Activated naive CD4-positive, alpha-beta T cell treated with anti-CD3 and anti-CD28 coated beads, Interleukin-2, amount 10 ng/mL, durations not matched to agents 7 days and 5 days (primary cell): ENCODE measurements at places on chromosomes 3 and 15.
A peak's percentile ranks its signal among the peaks of the same experiment; 100 is the strongest.

DNA sequence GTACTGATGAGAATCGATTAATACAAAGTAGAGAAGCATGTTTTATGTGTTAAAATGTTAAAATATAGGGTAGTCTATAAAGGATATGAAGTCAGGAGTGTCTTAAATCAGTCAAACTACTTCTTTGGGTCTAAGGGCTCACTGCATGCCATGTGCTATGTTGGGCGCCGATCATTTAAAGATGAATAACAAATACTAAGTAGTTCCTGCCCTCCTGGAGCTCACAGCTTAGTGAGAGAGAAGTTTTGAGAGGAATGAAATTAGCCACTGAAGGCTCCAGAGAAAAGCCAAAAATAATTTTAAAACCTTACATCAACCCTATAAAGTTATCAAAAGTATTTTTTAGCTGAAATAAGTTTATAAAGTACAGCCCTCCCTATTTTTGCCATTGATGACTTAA, 44.5 kb downstream of the BLM start:
- peaks cover 59% of the 10 kb centered on the region for H3K36me3 ChIP-seq
- no peak overlapping the region for H3K27ac ChIP-seq
- H3K4me1 ChIP-seq = peaks cover 7% of the 10 kb centered on the region

- peak overlapping the region; percentile 83 for H3K4me3 ChIP-seq
- peak; percentile 28 for DNase-seq
- peaks cover 32% of the 10 kb centered on the region for H3K4me1 ChIP-seq
- peak overlapping the region; percentile 87 for H3K27ac ChIP-seq
- H3K36me3 ChIP-seq = peaks cover 39% of the 10 kb centered on the region
Measured at GRCh38 chr3:186932281-186933181, 2.2 kb downstream of the ST6GAL1 start.

DNA sequence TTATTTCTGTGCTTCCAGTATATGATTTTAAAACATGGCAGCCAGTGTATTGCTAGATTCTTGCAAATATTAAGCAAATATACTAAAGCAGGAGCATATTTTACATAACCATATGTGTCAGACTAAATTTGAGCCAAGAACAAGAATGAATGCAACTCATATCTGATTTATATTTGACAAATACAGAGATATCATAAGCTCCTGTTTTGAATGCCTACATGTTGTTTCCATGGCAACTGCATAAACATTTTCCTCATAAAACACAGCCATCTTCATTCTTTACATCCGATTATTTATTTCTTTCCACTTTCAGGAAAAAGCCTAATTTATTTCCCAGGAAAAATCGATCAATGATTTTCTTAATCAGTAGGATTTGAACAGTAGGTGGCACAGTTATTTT, 172.2 kb upstream of the TSPAN3 start:
- peaks cover 3% of the 10 kb centered on the region for H3K4me1 ChIP-seq
- H3K27me3 ChIP-seq = no peaks in the 10 kb centered on the region
- H3K4me3 ChIP-seq = no peak overlapping the region
- no peaks in the 10 kb centered on the region for H3K36me3 ChIP-seq
- DNase-seq = no peak

GRCh38 chr3:19002606-19003005, 145.7 kb upstream of the KCNH8 start:
- H3K4me3 ChIP-seq = no peak overlapping the region
- no peaks in the 10 kb centered on the region for H3K4me1 ChIP-seq
- DNase-seq = no peak
- no peak overlapping the region for H3K27ac ChIP-seq
- no peaks in the 10 kb centered on the region for H3K27me3 ChIP-seq

DNA sequence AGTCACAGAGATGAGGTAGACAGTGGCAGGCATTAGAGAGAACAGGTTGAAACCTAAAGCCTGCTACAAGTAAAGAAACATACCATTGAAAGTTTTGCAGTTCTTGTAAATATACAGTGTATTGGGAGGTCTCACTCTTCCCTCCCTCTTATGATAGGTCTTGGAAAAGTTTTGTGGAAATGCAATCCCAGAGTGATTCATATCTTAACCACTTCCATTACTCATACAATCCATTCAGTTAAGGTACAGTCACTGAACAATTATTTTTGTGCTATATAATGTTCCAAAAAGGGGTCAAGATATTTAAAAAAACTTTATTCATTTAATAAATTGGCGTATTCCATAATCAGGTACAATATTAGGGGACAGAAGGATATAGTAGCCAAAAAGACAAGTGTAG, 737.7 kb upstream of the ALCAM start:
- H3K4me1 ChIP-seq = no peaks in the 10 kb centered on the region
- no peaks in the 10 kb centered on the region for H3K27me3 ChIP-seq
- no peak for DNase-seq
- H3K36me3 ChIP-seq = no peaks in the 10 kb centered on the region

- H3K4me3 ChIP-seq = no peak overlapping the region
- H3K36me3 ChIP-seq = no peaks in the 10 kb centered on the region
- no peaks in the 10 kb centered on the region for H3K27me3 ChIP-seq
- no peak for DNase-seq
- no peaks in the 10 kb centered on the region for H3K4me1 ChIP-seq
Measured at GRCh38 chr15:35886765-35887164, 340.8 kb upstream of the DPH6 start.

DNA sequence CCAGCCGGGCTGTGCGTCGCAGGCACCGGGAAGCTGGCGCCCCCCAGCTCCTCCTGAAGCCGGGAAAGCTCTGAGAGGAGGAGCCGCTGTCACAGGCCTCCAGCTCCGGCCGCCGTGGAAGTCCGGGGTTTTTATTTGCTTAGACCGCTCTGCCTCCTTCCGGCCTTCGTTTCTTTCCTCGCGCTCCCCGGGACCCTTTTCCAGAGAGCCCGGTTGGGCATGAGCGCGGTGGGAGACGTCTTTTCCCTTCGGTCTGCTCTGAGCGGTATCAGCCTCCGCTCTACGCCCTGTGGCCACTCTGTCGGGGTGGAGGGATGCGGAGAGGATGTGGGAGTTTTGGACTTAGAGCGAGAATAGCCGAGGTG, 559 bp downstream of the SENP5 start:
- H3K4me1 ChIP-seq = peaks cover 28% of the 10 kb centered on the region
- DNase-seq = peak; percentile 40
- peaks cover 5% of the 10 kb centered on the region for H3K36me3 ChIP-seq
- peak overlapping the region; percentile 99 for H3K4me3 ChIP-seq
- H3K27me3 ChIP-seq = peaks cover 2% of the 10 kb centered on the region

GRCh38 chr3:100972867-100973266, 20.4 kb downstream of the ABI3BP start:
- H3K36me3 ChIP-seq = no peaks in the 10 kb centered on the region
- no peaks in the 10 kb centered on the region for H3K27me3 ChIP-seq
- no peak for DNase-seq
- H3K4me3 ChIP-seq = no peak overlapping the region
- H3K4me1 ChIP-seq = no peaks in the 10 kb centered on the region
- H3K27ac ChIP-seq = no peak overlapping the region

- H3K4me1 ChIP-seq = no peaks in the 10 kb centered on the region
- H3K36me3 ChIP-seq = no peaks in the 10 kb centered on the region
- H3K27ac ChIP-seq = no peak overlapping the region
- no peak for DNase-seq
- H3K4me3 ChIP-seq = no peak overlapping the region
Measured at GRCh38 chr3:74106925-74107324, 482.2 kb upstream of the PDZRN3 start.

DNA sequence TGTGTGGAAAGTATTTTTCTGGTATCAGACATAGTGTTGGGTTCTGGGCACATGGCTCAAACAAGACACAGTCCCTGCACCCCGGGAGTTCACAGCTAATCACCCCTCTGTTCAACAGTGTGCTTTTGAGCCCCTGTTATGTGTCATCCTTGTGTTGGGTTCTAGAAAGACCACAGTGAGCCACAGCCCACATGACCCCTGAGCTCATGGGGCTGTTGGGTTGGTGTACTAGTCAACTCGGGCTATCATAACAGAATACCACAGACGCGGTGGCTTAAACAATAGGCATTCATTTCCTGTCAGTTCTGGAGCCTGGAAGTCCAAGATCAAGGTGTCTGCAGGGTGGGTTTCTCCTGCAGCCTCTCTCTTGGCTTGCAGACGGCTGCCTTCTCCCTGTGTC, 100.0 kb downstream of the DNAJB8 start:
- DNase-seq = no peak
- H3K4me1 ChIP-seq = no peaks in the 10 kb centered on the region
- no peak overlapping the region for H3K27ac ChIP-seq
- H3K36me3 ChIP-seq = no peaks in the 10 kb centered on the region

GRCh38 chr3:6216135-6217026, 644.5 kb upstream of the GRM7 start:
- DNase-seq = no peak
- no peak overlapping the region for H3K4me3 ChIP-seq
- H3K27me3 ChIP-seq = no peaks in the 10 kb centered on the region
- no peak overlapping the region for H3K27ac ChIP-seq

DNA sequence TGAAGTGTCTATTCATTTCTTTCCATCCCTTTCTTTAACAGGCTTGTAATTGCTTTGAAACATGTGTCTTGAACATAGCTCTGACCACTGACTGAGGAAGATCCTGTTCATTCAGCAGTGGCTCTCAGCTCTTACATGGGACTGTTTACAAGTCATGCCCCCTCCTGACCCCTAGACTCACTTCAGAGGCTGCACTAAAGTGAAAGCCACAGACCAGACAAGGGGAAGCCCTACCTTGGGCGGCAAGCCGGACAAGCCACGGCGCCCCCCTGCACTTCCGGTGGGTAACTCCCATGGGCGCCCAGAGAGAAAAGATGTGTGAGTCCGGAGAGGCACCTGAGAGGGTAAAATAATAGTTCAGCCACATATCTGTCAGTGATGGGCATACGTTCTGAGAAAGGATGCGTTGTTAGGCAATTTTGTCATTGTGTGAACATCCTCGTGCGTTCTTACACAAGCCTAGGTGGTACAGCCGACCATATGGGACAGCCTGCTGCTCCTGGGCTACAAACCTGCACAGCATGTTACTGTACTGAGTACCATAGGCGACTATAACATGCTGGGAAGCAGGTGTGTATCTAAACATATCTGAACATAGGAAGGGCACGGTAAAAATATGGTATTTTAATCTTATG, 116.2 kb downstream of the CHSY1 start:
- no peak overlapping the region for H3K4me3 ChIP-seq
- peaks cover 8% of the 10 kb centered on the region for H3K27me3 ChIP-seq
- no peak for DNase-seq
- H3K4me1 ChIP-seq = peaks cover 44% of the 10 kb centered on the region
- peaks cover 7% of the 10 kb centered on the region for H3K36me3 ChIP-seq

- H3K27me3 ChIP-seq = peaks cover 6% of the 10 kb centered on the region
- no peaks in the 10 kb centered on the region for H3K4me1 ChIP-seq
- no peak overlapping the region for H3K4me3 ChIP-seq
- H3K36me3 ChIP-seq = no peaks in the 10 kb centered on the region
- no peak overlapping the region for H3K27ac ChIP-seq
Measured at GRCh38 chr15:62895139-62895866, 147.2 kb upstream of the TPM1 start.

DNA sequence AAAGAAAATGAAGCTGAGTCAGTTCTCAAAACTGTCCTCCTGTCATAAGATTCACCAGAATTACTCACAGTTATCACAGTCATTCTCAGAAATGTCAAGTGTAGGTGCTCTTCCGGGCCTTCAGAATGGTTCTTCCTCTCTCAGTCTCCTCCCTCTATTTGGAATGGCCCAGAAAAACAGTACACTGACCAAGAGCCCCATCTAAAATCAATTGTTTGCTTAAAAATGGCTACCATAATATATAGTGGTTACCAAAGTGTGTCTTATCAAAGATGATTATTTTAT, 99.8 kb downstream of the MECOM start:
- no peaks in the 10 kb centered on the region for H3K27me3 ChIP-seq
- no peaks in the 10 kb centered on the region for H3K4me1 ChIP-seq
- no peak for DNase-seq
- H3K4me3 ChIP-seq = no peak overlapping the region
- H3K27ac ChIP-seq = no peak overlapping the region

GRCh38 chr15:62035256-62035924, 24.9 kb downstream of the VPS13C start:
- no peaks in the 10 kb centered on the region for H3K27me3 ChIP-seq
- no peak for DNase-seq
- H3K36me3 ChIP-seq = peaks cover 39% of the 10 kb centered on the region
- H3K4me1 ChIP-seq = peaks cover 2% of the 10 kb centered on the region
- no peak overlapping the region for H3K4me3 ChIP-seq

DNA sequence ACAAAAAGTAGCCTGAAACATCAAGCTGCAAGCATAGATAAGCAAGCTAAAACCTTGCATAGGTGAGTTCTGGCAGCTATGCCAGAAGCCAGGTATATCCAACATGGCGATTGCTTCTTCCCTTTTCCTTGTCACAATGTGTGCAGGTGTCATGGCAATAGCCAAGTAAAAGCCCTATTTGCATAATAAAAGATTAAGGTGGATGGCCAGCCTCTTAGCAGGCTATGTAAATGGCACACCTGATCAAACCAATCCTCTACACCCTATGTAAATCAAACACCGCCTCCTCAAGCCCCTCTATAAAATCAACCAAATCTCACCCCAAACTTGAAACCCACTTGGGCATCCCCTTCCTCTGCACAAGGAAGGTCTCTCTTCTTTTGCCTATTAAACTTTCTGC, 366.8 kb downstream of the VGLL3 start:
- DNase-seq = no peak
- no peaks in the 10 kb centered on the region for H3K27me3 ChIP-seq
- no peaks in the 10 kb centered on the region for H3K36me3 ChIP-seq
- no peaks in the 10 kb centered on the region for H3K4me1 ChIP-seq
- H3K4me3 ChIP-seq = no peak overlapping the region

DNA sequence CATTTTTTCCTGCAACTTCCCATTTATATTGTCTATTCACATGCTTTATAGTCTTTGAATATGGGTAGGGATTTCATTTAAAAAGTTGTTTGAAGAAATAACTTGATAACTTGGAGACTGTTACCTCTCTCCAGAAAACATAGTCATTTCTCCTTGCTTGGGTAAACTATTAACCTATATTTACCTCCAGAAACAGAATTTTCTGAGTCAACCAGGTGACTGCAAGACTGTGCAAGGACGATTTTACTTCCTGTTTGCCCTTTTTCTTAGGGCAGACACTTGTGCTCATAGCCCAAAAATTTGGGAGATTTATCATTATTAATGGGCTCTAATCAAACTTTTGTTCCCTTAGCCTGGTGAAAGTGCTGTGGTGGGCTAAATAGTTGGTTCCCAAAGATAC, 14.3 kb upstream of the MOBP start:
- no peak for DNase-seq
- H3K4me3 ChIP-seq = no peak overlapping the region
- no peak overlapping the region for H3K27ac ChIP-seq
- peaks cover 15% of the 10 kb centered on the region for H3K27me3 ChIP-seq
- no peaks in the 10 kb centered on the region for H3K4me1 ChIP-seq
- no peaks in the 10 kb centered on the region for H3K36me3 ChIP-seq

GRCh38 chr15:50828610-50829206, 63.2 kb upstream of the SPPL2A start:
- no peaks in the 10 kb centered on the region for H3K36me3 ChIP-seq
- H3K4me1 ChIP-seq = no peaks in the 10 kb centered on the region
- H3K27ac ChIP-seq = no peak overlapping the region
- no peak for DNase-seq

DNA sequence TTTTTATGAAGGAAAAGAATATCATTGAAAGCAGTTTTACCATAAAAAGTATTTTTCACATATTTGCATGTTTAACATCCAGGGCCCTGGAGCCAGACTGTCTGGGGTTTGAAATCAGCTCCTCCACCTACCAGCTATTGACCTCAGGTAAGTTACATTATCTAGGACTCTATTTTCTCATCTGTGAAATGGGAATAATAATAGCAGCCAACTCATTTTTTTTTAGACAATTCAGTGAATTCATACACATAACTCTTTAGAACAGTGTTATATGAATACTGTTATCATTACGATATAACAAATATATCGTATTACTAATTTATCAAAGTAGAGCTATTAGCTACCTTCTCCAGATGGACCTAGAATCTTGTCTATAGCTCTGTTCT, 21.3 kb downstream of the MDFIC2 start:
- H3K4me1 ChIP-seq = no peaks in the 10 kb centered on the region
- H3K36me3 ChIP-seq = no peaks in the 10 kb centered on the region
- H3K4me3 ChIP-seq = no peak overlapping the region
- H3K27me3 ChIP-seq = no peaks in the 10 kb centered on the region
